ENCODE measurements at places on chromosomes 3 and 15.
A peak's percentile ranks its signal among the peaks of the same experiment; 100 is the strongest.

GRCh38 chr3:140277886-140278285 is 342.9 kb downstream of the CLSTN2 start:
- H3K4me1 ChIP-seq = peaks cover 6% of the 10 kb centered on the region
- no peak overlapping the region for H3K4me3 ChIP-seq
- DNase-seq = no peak
- H3K27me3 ChIP-seq = peaks cover 7% of the 10 kb centered on the region

GRCh38 chr3:107264888-107265287 is 112.4 kb upstream of the CCDC54 start:
- no peaks in the 10 kb centered on the region for H3K4me1 ChIP-seq
- no peaks in the 10 kb centered on the region for H3K36me3 ChIP-seq
- no peak overlapping the region for H3K27ac ChIP-seq
- peak; percentile 20 for DNase-seq
- H3K4me3 ChIP-seq = no peak overlapping the region
- H3K27me3 ChIP-seq = no peaks in the 10 kb centered on the region

- no peak overlapping the region for H3K27ac ChIP-seq
- H3K36me3 ChIP-seq = no peaks in the 10 kb centered on the region
- no peak for DNase-seq
- no peaks in the 10 kb centered on the region for H3K27me3 ChIP-seq
- H3K4me3 ChIP-seq = no peak overlapping the region
Measured at GRCh38 chr3:145798007-145798406, 363.0 kb downstream of the PLOD2 start.

DNA sequence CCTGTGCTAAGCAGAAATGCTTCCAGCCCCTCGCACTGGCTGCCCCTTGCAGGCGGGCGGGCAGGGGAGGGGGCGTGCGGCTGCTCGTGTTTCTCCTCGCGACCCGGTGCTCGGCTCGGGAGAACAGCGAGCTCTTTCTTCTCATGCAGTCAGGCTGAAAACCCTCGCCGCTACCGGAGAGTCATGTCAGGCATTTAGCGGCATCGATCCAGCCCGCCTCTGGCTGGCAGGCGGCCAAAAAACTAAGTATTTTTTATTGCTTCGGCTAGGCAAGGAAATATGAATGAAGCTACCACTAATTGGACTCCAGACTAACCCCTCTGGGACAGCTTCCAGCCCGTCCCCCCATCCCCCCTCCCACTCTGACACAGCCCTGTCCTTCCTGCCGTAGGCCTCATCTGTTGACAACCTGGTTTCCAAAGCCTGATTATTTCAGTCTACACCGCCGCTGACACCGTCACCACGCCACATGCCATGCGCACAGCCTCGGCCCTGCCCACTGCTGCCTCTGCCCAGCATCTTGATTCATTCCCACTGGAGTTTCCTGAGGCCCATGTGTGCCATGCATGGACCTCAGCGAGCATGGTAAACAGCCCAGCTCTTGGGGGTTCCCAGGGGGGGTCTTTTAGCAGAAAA is 35.3 kb downstream of the TLE3 start:
- H3K36me3 ChIP-seq = peaks cover 15% of the 10 kb centered on the region
- H3K27ac ChIP-seq = no peak overlapping the region
- no peak overlapping the region for H3K4me3 ChIP-seq
- DNase-seq = no peak
- H3K27me3 ChIP-seq = no peaks in the 10 kb centered on the region
- peaks cover 32% of the 10 kb centered on the region for H3K4me1 ChIP-seq

DNA sequence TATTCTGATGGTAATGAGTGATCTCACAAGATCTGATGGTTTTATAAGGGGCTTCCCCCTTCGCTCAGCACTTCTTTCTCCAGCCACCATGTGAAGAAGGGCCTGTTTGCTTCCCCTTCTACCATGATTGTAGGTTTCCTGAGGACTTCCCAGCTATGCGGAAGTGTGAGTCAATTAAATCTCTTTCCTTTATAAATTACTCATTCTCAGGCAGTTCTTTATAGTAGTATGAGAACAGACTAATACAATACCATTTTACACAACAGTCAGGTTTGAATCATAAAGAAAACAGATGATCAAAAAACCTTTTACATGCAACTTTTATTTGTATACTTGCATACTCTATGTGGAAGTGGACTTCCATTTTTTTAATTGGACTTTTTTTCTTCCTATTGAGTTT is 46.7 kb upstream of the CBLB start:
- H3K27ac ChIP-seq = no peak overlapping the region
- no peak for DNase-seq
- H3K4me3 ChIP-seq = no peak overlapping the region
- no peaks in the 10 kb centered on the region for H3K27me3 ChIP-seq

- no peaks in the 10 kb centered on the region for H3K36me3 ChIP-seq
- peaks cover 8% of the 10 kb centered on the region for H3K4me1 ChIP-seq
- DNase-seq = no peak
- H3K27me3 ChIP-seq = no peaks in the 10 kb centered on the region
Measured at GRCh38 chr3:60017631-60018030, 967.8 kb upstream of the CFAP20DC start.
